NCI-H345 (cell line): ENCODE measurements at places on chromosomes 16 and 17.

DNA sequence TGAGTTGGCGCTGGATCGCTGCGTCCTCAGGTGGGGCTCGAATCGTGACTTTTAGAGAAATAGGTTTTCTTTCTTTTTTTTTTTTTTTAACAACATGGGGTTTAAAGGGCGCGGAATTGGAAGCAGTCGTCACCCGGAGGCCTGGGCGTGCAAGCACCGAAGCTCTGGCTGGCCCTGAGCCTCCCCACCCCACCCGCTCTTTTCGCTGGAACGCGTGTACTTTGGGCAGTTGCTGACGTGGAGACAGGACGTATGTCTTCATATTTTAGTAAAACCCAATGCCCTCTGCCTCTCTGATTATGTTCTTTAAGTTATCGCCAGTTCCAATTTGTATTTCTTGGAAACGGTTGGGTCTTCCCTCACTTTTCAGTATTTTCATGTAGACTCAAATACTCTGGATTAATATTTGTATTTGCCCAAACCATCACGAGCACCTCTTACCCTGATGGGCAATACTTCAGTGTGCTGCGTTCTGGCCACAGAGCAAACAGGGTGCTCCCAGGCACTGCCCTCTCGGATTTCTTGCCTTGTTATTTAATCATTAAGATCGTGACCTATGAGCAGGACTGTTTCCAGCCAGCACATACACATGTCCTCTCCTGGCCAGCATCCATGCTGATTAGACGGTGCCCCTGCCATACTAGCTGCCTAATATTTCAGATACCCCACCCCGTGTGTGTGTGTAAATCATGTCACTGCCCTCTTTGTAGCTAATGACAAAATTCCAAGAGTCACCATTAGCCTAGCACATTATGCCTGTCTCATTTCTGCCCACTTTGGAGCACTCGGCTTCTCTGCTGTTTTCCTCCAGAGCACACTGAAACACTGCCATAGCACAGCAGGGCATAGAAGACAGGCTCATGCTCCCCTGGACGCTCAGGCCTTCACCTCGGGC lies 805 bp upstream of the C16orf95 start:
- peak; percentile 31 for DNase-seq

DNA sequence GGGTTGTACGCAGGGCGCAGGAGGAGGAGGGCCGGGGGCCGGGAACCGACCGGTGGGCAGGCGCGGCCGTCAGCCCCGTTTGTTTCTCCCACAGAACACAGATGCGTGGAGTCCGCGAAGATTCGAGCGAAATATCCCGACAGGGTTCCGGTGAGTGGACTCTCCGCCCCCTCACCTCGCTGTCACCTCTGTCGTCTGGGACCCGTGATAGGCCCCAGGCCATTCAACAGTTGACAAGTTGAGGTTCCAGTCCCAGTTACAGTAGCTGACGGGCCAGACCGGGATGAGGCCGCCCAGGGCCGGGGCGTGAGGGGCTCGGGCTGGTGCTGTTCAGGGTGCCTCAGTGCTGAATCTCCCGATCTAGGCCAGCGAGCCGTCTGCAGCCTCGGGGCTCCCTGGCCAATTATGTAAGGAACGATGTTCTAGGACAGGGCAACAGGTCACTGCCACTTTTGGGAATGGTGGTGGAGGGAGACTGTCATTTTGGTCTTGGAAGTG lies 628 bp downstream of the GABARAPL2 start:
- no peak for DNase-seq

- DNase-seq: no peak
Measured at GRCh38 chr16:56916571-56917403, 15.2 kb upstream of the HERPUD1 start.

GRCh38 chr16:85789773-85790172 lies 9.6 kb downstream of the EMC8 start:
- no peak for DNase-seq

GRCh38 chr16:85422196-85422631 lies 190.9 kb upstream of the GSE1 start:
- peak; percentile 81 for DNase-seq

GRCh38 chr17:17815062-17815406 lies 21.8 kb downstream of the SREBF1 start:
- DNase-seq: no peak

- DNase-seq: no peak
Measured at GRCh38 chr17:1607971-1608320, 20.7 kb downstream of the SLC43A2 start.

DNA sequence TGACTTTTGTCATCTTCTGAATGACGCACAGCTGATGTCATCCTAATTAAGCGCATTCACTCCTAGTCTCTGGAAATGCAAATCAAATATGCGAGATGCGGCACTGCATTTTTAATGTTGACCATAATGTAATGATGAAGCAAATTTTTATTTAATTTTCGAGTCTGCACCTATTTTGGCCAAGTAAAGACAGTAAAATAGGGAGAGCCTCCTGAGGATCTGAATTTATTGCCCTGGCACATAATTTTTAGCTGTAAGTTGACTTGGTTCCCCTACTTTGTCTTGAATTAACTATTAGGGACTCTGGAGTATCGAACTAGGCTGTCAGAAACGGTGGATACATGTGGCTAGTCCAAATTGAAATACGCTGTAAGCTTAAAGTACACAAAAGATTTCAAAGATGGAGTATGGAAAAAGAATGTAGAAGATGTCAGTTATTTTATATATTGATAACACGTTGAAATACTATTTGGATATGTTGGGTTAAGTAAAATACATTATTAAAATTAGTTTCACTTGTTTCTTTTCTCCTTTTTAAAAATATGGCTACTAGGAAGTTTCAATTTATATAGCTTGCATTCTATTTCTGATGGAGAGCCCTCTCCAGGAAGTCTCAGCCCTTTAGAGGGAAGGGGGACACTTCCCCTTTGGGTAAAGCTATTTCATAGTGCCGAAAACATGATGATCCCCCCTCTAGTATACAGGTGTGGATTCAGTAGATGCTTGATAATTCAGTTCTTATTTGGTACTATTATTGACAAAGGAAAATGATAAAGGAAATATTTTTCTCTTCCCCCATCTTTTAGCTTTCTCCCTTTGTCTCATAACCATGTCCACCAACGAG lies 991 bp downstream of the KPNA2 start:
- DNase-seq: no peak

DNA sequence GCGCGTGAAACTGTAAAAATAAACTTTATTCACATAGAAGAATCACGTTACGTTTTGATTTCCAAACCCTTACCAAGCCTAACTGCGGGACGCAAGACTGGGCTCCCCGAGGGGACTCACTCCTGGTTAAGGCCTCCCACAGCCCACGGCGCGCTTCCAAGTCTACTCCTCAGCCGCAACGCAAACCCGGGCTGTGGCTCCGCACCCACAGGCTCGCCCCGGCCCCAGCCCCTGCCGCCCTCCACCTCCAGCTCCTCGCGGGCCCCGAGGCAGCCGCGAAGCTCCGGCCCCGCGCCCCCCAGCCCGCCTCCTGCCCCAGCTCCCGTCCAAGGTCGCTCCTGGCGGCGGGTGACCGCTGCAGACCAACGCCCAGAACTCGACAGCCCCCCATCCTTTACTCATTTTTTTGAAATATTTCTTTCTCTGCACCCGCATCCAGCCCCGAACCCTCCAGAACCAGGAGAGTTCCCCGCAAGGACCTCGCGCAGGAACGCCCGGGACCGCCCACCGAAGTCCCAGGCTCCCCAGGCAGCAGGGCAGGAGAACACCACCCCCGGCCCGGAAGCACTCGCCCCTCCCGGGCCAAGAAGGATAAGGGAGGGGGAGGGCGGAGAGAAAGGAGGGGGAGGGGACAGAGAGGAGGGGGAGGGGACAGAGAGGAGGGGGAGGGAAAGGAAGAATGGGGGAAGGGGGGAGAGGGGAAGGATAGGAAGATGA lies 912 bp downstream of the USP22 start:
- peak; percentile 77 for DNase-seq

DNA sequence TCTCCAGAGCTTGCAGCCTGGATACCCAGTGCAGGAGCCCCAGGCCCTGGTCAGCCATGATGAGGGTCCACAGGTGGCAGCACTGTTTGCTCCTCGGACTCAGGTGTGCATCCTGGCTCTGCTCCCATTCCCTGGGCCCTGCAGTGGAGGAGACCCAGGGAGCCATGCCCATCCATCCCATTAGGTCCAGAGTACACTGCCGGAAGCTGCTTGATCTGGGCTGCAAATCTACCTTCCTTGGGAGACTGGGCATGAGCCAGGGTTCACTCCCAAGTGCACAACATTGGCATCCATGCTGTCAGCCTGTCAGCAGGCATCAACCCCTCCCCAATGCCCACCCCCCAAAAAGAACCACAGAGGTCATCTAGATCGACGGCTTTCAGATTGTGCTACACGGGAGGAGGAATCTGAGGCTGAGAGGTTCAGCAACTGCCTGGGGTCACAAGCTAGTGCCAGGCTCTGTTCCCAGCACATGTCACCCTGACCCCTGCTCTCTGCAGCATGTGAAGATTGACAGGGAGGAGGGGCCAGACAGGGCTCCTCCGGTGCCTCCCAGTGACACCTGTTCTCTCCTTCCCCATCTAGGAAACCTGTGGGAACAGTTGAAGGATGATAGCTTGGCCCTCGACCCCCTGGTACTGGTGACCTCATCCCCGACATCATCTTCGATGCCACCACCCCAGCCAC lies 15.7 kb downstream of the UNC119 start:
- DNase-seq: no peak

DNA sequence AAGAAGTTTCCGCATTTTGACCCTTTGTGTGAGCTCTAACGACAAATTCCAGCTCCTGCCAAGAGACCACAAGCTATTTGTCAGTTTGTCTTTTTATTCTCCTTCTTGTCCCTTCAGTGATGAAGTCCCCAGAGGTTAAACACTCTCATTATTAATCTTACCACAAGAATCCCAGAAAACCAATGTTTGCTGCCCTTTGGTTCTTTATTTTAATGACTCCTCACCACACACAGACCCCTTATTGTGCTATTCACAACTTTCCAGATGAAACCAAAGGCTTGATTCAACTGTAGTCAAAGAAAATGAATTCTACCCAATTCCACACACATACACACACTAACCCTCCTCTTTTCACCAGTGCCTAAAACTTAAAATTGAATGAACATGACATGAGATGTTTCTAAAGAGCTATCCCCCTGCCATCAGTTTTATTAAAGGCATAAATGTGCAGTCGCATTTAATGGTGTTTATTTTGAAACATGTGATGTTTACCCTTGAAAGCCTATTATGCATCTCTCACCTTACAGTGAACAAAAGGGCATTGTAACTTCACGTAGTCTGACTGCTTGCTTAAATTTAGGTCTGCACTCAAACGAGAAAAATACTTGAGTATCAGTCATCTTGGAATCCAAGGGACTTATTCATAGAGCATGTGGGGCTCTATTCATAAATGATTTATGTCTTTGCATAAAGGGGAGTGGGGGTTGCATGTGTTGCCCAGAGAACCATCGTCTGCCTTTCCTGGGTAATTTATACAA lies 44.1 kb downstream of the PCTP start:
- DNase-seq: peak; percentile 76

DNA sequence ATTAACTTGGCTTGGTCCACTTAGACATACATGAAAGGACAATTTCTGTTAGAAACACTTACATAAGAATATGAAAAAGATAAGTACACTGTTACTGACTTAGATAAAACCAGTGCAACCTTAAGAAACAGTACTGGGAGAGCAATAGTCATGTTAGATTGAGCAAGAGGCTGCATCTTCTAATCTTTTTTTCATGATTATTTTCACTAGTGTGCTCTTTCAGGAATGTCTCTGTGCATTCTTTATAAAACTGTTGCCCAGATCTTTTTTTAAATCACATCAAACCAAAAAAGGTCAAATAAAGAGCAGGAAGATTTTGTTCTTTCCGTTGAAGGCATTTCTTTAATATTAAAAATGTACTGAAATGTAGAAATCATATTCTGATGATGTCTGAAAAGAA lies 100.7 kb upstream of the AXIN2 start:
- no peak for DNase-seq

DNA sequence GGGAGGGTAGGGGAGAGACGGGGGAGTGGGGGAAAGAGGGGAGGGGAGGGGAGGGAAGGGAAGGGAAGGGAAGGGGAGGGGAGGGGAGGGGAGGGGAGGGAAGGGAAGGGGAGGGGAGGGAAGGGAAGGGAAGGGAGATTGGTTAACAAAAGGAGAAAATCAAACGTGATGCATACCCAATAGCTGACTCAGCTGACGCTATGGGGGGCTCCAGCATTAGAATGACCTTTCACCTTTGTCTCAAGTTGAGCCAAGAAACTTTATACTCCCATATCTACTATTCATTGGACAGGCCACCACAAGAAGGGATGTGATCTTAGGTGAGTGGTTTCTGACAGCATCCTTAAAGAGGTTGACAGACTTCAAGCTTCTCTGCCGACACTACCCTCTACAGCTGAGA lies 432.8 kb upstream of the CDH5 start:
- no peak for DNase-seq

- DNase-seq: no peak
Measured at GRCh38 chr16:75947626-75948239, 221.4 kb upstream of the CPHXL start.

- DNase-seq: no peak
Measured at GRCh38 chr16:77298418-77299360, 99.5 kb downstream of the SYCE1L start.

DNA sequence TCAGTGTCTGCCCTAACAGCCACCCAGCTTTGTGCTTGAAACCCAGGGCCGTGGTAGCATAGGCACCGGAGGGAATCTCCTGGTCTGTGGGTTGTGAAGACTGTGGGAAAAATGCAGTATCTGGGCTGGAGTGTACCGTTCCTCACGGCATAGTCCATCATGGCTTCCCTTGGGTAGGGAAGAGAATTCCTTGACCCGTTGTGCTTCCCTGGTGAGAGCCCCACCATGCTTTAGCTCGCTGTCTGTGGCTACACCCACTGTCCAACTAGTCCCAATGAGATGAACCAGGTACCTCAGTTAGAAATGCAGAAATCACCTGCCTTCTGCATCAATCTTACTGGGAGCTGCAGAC lies 67.3 kb downstream of the ATF7IP2 start:
- DNase-seq: no peak
